ENCODE measurements at places on chromosomes 7 and 10. TPM values are rescaled to one million over a fixed set of nuclear protein-coding genes. Genes with fewer than 3 reads are reported as not detected.

ARHGAP21 gene
- 71.2 TPM for total RNA-seq

MAT1A gene
- total RNA-seq, result not detected

PNLIP gene
- total RNA-seq, result not detected

ABHD11 gene
- 14.0 TPM for total RNA-seq

GIMAP6 gene
- 48.3 TPM for total RNA-seq

TFR2 gene
- 6.1 TPM for total RNA-seq

CFAP70 gene
- 2.4 TPM for total RNA-seq

PHKG1 gene
- 10.1 TPM for total RNA-seq
